ENCODE measurements at places on chromosomes 16 and 17.

- DNase-seq: no peak
Observed at GRCh38 chr17:4150096-4150495, 7.1 kb downstream of the CYB5D2 start.

DNA sequence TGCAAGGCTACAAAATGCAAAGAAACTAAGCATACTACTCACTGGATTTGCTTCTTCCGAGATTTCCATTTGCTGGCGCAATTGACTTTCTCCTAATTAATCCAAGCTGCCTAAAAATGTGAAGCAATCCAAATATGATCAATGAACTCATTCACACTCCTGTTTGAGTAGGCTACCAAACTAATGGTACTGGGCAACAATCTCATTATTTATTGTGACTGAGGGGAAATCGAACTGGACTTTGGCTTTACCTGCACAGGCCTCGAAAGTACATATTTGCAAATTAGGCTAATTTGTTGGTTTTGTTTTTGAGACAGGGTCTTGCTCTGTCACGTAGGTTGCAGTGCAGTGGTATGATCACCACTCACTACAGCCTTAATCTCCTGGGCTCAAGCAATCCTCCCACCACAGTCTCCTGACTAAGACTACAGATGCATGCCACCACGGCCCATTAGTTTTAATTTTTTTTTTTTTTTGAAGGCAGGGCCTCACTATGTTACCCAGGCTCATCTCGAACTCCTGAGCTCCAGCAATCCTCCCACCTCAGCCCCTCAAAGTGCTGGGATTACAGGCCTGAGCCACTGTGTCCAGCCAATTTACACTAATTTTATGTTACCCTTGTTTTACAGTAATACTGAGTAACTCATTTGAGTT lies 2.6 kb downstream of the ERI2 start:
- DNase-seq: no peak

DNA sequence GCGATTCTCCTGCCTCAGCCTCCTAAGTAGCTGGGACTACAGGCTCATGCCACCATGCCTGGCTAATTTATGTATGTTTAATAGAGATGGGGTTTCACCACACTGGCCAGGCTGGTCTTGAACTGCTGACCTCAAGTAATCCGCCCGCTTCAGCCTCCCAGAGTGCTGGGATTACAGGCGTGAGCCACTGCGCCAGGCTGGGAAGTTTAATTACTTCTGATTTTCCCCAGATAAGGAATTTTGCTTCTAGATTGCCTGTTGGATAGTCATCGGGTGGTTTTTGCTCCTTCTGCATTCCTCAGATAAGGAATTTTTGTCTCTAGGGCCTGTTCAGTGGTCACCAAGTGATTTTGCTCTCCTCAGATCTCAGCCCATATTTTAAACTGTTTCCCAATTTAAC lies 112.5 kb downstream of the MAP2K4 start:
- no peak for DNase-seq

DNA sequence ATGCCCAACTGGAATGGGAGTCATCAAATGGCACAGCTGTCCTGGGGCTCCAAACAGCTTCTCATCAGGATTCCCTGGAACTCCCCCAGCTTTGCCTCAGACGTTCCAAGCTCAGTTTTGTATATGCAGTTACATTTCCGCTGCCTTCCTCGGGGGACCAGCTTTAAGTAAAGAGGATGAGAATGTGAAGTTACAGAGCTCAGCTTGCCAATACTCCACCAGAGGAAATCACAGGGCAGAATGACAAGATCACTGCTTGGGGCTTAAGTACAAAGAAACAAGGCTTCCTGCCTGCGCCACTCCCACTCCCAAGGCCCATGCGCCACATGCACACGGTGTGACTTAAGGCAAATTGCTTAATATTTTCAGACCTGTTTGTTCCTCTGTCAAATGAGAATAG lies 272.4 kb upstream of the CDH11 start:
- no peak for DNase-seq

- DNase-seq: no peak
Observed at GRCh38 chr17:44384281-44384822, 5.1 kb downstream of the ITGA2B start.

All from GM12865 (cell line).